Germinal center (tissue), 1 donor: ENCODE measurements at places on chromosomes 6 and 20.

DNA sequence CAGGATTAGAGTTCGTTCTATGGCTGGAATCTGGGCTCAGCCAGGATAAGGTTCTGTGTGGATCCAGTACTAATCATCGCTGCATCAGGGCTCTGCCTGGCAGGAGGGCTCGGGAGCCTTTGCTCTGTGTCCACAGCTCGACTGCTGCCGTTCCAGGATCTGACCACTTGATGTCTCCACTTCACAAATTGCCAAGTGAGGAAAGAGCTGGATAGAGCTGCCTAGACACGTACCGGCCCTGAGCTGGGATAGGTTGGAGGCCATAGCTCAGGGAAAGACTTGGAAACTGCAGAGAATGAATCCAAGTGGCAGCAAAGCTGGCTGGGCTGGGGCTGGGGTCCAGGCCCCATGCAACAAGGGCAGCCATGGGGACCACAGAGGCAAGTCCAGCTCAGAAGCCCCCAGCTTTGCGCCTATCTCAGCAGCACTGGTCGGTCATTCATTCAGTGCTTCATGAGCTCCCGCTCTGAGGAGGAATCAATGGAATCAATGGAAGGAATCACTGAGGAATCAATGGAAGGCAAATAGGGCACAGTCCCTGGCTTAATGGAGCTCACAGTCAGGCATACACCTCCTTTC is 38.0 kb upstream of the TOP1 start:
- DNase-seq, result peak; percentile 81

GRCh38 chr6:81767163-81767891 is 14.8 kb upstream of the TENT5A start:
- no peak for DNase-seq

DNA sequence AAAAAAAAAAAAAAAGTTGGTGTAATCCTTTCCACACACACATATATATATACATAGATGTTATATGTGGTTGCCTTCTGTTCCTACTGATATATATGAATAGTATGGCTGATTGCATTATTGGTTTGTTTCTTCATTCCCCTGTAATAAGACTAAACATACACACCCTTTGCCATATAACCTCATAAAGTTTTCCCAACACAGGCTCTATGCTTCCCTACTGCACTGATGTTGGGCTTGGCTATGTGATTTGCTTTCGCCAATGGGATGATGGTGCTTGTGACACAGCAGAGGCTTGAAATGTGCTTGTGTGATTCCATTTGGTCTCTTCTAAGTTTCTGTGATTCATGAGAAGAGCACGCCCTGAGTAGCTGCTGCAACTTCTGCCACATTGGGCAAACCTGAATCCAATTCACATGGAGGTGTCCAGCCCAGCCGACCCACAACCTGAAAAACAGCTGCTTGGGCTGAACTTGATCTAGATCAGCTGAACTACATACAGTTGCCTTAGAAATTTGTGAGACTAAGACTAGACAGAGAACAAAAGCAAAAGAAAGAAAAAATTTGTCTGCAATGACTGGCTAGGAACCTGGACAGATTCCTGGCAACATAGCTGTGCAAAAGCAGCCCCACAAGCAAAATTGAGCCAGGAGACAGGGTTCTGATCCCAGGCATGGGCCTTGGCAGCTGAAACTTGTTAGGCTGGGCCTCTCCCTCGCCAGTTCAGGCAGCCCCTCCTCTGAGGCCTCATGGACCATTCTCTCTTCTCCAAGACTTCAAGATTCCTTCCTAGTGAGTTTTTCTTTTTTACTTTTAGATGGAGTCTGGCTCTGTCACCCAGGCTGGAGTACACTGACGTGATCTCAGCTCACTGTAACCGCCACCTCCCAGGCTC is 13.4 kb upstream of the TBC1D20 start:
- no peak for DNase-seq

DNA sequence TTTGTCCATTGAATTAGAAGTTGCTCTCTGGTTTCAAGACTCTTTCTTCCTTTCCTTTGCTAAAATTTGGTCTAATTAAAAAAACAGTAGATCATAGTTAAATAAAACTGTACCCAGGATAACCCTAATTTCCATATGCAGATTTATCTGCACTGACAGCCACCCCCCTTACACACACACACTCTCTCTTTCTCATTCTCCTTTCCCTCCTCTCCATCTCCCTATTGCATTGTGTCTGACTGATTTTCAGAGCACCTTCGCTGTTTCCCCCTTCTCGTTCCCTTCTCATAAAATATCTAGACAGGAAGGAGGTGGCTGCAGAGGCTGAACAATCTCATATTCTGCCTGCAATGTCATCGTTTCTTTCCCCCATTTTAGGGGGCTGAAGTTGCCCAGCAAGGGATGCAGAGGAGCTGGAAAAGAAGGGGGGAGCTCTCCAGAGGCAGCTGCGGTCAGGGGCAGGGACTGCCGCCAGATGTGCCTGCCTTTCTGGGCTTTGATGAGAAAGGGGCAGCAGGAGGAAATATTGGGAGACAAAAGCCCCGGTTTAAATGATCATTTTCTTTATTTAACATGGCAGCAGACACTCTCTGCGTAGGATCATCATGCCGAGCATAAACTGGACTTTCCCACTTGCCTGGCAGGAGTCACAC is 22.5 kb upstream of the MMS22L start:
- no peak for DNase-seq

GRCh38 chr20:64095927-64096326 is 11.4 kb downstream of the NPBWR2 start:
- DNase-seq, result no peak

DNA sequence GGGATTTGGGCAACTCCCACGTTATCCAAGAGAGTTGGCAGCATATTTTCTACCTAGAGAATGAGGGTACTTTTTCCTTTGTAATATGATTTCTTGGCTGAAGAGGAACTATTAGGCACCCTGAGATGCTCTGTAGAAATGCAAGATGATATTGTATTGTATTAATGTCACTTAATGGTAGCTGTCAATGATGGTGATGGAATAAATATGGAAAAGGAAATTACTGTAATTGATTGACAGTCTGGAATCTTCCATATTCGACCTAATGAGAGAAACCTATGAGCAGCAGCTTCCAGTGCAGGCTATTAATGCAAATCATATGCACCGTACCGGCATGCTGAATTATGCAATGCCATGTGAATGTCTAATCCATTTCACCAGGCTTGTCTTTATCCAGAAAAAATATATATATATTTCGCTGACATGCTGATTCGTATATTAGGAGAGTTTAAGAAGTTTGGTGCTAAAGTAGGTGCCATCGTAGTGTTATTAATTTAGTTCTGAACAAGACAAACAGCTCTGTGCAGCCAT is 494.2 kb upstream of the JARID2 start:
- DNase-seq, result no peak
